Colonic mucosa (tissue), 4 donors: ENCODE measurements at places on chromosomes 16 and 17. TPM values are rescaled to one million over a fixed set of nuclear protein-coding genes. Genes with fewer than 3 reads are reported as not detected.
A peak's percentile ranks its signal among the peaks of the same experiment; 100 is the strongest.

UTS2R gene
- not detected for total RNA-seq

UNC13D gene
- total RNA-seq = 35.0 TPM

KRTAP4-5 gene
- not detected for total RNA-seq

DNA sequence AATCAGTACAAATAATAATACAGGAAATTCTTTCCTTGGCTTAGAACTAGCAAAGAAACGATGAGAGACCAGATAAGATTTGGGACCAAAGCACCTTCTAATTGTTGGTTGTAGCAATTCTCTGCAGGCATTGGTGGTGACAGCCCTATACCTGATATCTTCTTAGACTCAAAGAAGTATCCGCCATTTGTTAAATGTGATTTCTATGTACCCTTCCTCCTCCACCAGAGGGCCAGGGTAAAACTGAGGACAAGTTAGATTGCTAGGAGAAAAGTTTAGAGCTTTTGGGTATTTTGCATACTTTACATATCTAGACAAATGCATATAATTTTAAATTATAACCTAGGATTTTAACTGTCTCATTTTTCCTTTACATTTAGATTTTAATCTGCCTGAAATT, 304.3 kb downstream of the HS3ST4 start:
- DNase-seq = no peak

GRCh38 chr17:45357364-45357997, 40.7 kb upstream of the MAP3K14 start:
- DNase-seq = no peak

- peak; percentile 45 for DNase-seq
These were observed 1.8 kb upstream of the RARA start for GRCh38 chr17:40307001-40307730.

DNA sequence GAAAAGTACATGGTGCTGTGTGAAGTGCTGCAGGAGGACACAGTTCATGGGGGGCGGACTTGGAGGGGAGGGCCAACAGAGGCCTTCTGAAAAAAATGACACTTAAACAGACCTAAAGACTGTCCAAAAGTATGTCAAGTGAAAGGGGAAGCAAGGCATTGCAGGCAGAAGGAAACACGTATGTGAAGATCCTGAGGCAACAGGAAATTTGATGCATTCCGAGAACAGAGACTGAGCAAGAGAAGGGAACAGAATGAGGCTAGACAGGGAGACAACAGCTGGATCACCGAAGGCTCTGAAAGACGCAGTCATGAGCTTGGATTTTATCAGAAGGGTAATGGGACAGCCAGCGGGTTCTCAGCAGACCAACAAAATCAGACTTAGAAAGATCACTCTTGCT, 1.1 kb downstream of the IFT20 start:
- DNase-seq = no peak

DNA sequence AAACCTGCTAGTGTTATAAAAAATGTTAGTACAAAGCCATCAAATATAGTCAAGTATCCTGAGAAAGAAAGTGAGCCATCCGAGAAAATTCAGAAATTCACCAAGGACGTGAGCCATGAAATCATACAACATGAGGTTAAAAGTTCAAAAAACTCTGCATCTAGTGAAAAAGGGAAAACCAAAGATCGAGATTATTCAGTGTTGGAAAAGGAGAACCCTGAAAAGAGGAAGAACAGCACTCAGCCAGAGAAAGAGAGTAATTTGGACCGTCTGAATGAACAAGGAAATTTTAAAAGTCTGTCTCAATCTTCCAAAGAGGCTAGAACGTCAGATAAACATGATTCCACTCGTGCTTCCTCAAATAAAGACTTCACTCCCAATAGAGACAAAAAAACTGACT, 31.7 kb downstream of the RBBP6 start:
- no peak for DNase-seq

- DNase-seq = no peak
These were observed 18.6 kb downstream of the GAN start for GRCh38 chr16:81333356-81333755.

GRCh38 chr16:24428756-24429155, 110.6 kb upstream of the RBBP6 start:
- DNase-seq = peak; percentile 17

GRCh38 chr16:2473999-2474876, 689 bp upstream of the TBC1D24 start:
- DNase-seq = peak; percentile 58
